ENCODE measurements at places on chromosomes 7 and 10. TPM values are rescaled to one million over a fixed set of nuclear protein-coding genes. Genes with fewer than 3 reads are reported as not detected.

GRCh38 chr7:130939321-130940095, 205.5 kb upstream of the KLF14 start:
- DNase-seq, result no peak
- H3K4me3 ChIP-seq, result peak overlapping the region; percentile 84
- peak overlapping the region; percentile 97 for H3K27ac ChIP-seq
- H3K36me3 ChIP-seq, result peaks cover 5% of the 10 kb centered on the region

DNA sequence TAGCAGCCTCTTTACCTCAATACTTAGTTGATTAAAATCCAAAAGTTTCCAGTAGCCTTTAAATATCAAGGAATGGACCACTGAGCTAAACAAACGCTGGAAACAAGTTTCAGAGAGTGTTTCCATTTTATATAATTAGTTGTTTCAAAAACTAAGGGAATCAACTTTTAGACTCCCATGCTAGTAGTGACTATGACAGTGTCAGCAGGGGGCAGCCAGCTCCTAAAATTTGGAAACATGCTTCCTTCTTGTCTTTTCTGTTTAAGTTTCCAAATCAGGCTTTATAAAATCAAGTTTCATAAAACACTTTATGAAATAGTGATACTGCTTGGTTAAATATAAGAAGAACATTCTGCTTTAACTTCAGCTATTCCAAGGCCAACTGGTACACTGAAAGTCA, 138.2 kb upstream of the TMEM229A start:
- H3K27ac ChIP-seq, result no peak overlapping the region
- H3K4me3 ChIP-seq, result no peak overlapping the region
- H3K4me1 ChIP-seq, result no peaks in the 10 kb centered on the region
- H3K27me3 ChIP-seq, result no peaks in the 10 kb centered on the region

- peaks cover 8% of the 10 kb centered on the region for H3K36me3 ChIP-seq
- DNase-seq, result peak; percentile 0
- peaks cover 10% of the 10 kb centered on the region for H3K4me1 ChIP-seq
- no peaks in the 10 kb centered on the region for H3K27me3 ChIP-seq
These were observed 1.0 kb upstream of the ZNF800 start for GRCh38 chr7:127393368-127394058.

GRCh38 chr10:42933448-42934340, 143.2 kb upstream of the RET start:
- no peak overlapping the region for H3K27ac ChIP-seq
- H3K36me3 ChIP-seq, result no peaks in the 10 kb centered on the region
- peaks cover 4% of the 10 kb centered on the region for H3K27me3 ChIP-seq
- DNase-seq, result no peak
- no peaks in the 10 kb centered on the region for H3K4me1 ChIP-seq
- H3K4me3 ChIP-seq, result no peak overlapping the region

GRCh38 chr7:87013840-87014190, 45.6 kb downstream of the ELAPOR2 start:
- no peaks in the 10 kb centered on the region for H3K36me3 ChIP-seq
- H3K4me3 ChIP-seq, result no peak overlapping the region
- DNase-seq, result no peak
- no peaks in the 10 kb centered on the region for H3K27me3 ChIP-seq

The NPC1L1 gene
- total RNA-seq, result 0.07 TPM

GRCh38 chr7:2701832-2702593, 14.0 kb downstream of the AMZ1 start:
- peaks cover 5% of the 10 kb centered on the region for H3K27me3 ChIP-seq
- no peak for DNase-seq
- no peaks in the 10 kb centered on the region for H3K4me1 ChIP-seq
- H3K4me3 ChIP-seq, result no peak overlapping the region
- no peak overlapping the region for H3K27ac ChIP-seq
- H3K36me3 ChIP-seq, result no peaks in the 10 kb centered on the region

DNA sequence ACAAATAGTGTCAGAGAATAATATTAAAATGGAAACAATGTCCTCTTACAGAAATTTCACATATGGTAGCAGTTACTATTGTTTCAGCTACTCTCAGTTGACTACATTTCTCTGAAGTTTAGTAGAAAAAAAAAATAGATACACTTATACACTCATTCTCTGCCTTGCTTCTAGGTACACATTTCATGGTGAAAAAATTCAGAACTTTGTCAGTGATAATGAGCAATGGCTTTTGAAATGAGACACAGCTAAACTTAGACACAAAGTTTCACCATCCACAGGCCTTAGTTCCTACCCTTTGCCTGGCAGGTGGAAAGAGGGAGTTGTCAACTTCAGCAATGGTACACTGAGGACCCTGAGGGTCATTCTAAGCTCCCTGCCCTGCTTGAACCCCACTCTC, 69.2 kb downstream of the CPVL start:
- H3K27me3 ChIP-seq, result no peaks in the 10 kb centered on the region
- peak overlapping the region; percentile 57 for H3K27ac ChIP-seq
- peaks cover 6% of the 10 kb centered on the region for H3K4me1 ChIP-seq
- no peaks in the 10 kb centered on the region for H3K36me3 ChIP-seq
- H3K4me3 ChIP-seq, result no peak overlapping the region

DNA sequence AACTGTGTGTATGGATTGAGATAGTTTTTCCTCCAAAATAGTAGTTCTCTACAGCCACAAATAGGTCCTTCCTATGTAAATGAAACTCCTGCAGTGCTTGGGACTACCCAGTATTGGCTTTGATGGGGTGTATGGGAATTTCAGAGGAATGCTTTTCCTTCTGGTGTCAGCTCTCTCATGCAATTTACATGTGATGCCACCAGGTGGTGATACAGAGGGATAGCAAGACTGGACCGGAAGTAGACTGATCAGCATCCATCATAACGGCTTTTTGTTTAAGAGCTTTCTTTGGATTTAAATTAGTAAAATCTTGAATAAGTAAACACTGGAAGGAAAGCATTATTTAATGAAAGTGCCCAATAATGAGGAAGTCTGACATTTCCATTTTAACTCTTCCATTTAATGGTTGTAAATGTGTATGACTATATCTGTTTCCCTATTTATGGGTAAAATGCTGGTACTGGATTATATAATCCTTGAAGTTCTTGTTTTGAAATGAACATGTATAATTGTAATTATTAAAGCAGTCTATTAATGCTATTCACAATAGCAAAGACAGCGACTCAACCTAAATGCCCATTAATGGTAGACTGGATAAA, 22.7 kb downstream of the DYNC1I1 start:
- H3K36me3 ChIP-seq, result no peaks in the 10 kb centered on the region
- H3K4me3 ChIP-seq, result no peak overlapping the region
- H3K4me1 ChIP-seq, result no peaks in the 10 kb centered on the region
- no peak overlapping the region for H3K27ac ChIP-seq

DNA sequence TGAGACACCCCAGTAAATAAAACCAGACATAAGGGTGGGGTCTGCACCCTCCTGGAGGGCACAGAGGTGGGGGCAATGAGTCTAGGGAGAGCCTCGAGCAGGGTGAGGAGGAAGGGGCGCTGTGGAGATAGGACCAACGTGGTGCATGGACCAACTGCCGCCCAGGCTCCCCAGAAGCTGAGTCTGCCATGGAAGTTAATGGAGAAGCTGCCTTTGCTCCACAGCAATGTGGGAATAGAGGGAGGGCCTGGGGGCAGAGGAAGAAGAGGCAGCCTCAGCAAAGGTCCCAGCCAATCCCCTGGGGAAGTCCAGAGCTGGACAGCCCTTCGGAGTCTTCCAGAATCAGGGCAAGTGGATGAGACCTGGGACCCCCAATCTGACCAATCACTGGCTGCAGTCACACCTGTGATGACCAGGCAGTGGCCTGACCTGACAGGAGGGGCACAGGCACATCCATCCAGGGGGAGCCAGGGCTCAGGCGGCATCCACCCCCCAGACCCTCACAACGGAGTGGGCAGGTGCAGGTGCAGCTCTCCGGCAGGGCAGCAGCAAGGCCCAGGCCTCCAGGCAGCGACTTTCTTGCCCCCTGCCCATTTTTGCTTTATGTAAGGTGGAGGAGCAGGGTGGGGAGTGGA, 242.2 kb upstream of the PPP2R2D start:
- no peaks in the 10 kb centered on the region for H3K4me1 ChIP-seq
- no peak for DNase-seq
- no peak overlapping the region for H3K27ac ChIP-seq
- no peaks in the 10 kb centered on the region for H3K27me3 ChIP-seq
- no peaks in the 10 kb centered on the region for H3K36me3 ChIP-seq

DNA sequence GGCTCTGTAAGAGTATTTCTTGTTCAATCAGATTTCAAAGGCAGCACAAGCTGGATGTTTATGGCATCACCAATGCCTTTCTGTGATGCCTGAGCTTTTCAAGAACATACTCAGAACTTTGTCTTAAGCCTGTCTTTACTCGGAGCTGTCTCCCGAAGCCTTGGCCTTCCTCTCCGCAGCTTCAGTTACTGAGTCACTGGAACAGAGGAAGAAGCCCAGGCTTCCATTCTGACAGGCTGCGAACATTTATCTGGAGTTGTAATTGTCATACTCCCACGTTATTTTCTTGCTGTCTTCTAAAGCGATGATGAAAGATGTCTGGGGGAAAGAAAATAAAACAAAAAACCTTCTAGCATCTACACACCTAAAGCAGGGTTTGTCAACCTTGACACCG, 43.9 kb downstream of the GRK5 start:
- peak overlapping the region; percentile 95 for H3K27ac ChIP-seq
- H3K27me3 ChIP-seq, result no peaks in the 10 kb centered on the region
- H3K4me3 ChIP-seq, result peak overlapping the region; percentile 13
- peak; percentile 84 for DNase-seq
- peaks cover 68% of the 10 kb centered on the region for H3K4me1 ChIP-seq
- H3K36me3 ChIP-seq, result no peaks in the 10 kb centered on the region

The CTNNA3 gene
- 0.75 TPM for total RNA-seq

The TFEC gene
- 1.8 TPM for total RNA-seq

The TLX1 gene
- not detected for total RNA-seq

GRCh38 chr10:63128443-63128842, 4.7 kb upstream of the NRBF2 start:
- no peaks in the 10 kb centered on the region for H3K27me3 ChIP-seq
- H3K4me1 ChIP-seq, result no peaks in the 10 kb centered on the region
- H3K4me3 ChIP-seq, result no peak overlapping the region
- peak; percentile 38 for DNase-seq
- no peak overlapping the region for H3K27ac ChIP-seq
- H3K36me3 ChIP-seq, result no peaks in the 10 kb centered on the region

- H3K36me3 ChIP-seq, result no peaks in the 10 kb centered on the region
- no peaks in the 10 kb centered on the region for H3K27me3 ChIP-seq
- H3K4me3 ChIP-seq, result no peak overlapping the region
- no peak overlapping the region for H3K27ac ChIP-seq
- no peak for DNase-seq
These were observed 94.8 kb upstream of the KCNMA1 start for GRCh38 chr10:77732213-77733003.

DNA sequence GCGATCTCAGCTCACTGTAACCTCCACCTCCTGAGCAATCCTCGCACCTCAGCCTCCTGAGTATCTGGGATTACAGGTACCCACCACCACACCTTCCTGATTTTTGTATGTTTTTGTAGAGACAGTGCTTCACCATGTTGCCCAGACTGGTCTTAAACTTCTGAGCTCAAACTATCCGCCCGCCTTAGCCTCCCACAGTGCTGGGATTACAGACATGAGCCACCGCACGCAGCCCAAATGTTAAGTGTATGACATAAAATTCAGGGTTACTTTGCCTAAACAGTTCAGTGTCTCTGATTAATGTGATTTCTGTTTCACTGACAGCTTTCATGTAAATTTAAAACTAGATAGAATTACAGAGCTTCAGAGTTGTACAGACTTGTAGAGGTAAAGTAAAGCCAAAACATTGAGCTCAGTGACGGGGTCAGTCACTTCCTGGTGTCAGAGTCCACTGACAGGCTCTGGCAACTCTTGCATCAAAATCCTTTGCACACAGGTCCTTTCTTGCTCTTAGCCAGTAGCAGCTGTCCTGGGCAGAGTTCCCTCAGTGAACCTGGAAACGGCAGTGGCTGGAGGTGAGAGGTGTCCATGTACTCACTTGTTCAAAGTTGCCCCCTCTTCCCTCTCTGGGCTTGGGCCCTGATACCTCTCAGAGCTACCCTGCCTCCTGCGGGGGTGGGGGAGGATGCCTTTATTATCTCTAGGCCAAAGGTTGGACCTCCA, 33.7 kb downstream of the MGMT start:
- no peak overlapping the region for H3K4me3 ChIP-seq
- no peak overlapping the region for H3K27ac ChIP-seq
- no peaks in the 10 kb centered on the region for H3K27me3 ChIP-seq
- DNase-seq, result no peak
- H3K36me3 ChIP-seq, result no peaks in the 10 kb centered on the region

GRCh38 chr7:47278043-47278442, 303.9 kb downstream of the TNS3 start:
- H3K27me3 ChIP-seq, result no peaks in the 10 kb centered on the region
- peaks cover 32% of the 10 kb centered on the region for H3K36me3 ChIP-seq
- no peak for DNase-seq
- no peak overlapping the region for H3K4me3 ChIP-seq
- H3K27ac ChIP-seq, result no peak overlapping the region
- H3K4me1 ChIP-seq, result no peaks in the 10 kb centered on the region

GRCh38 chr7:146902266-146902665, 785.7 kb downstream of the CNTNAP2 start:
- H3K4me3 ChIP-seq, result no peak overlapping the region
- no peaks in the 10 kb centered on the region for H3K4me1 ChIP-seq
- no peaks in the 10 kb centered on the region for H3K36me3 ChIP-seq

- H3K4me1 ChIP-seq, result no peaks in the 10 kb centered on the region
- H3K36me3 ChIP-seq, result no peaks in the 10 kb centered on the region
- no peak overlapping the region for H3K27ac ChIP-seq
- no peak overlapping the region for H3K4me3 ChIP-seq
- peaks cover 15% of the 10 kb centered on the region for H3K27me3 ChIP-seq
These were observed 138.6 kb downstream of the CHN2 start for GRCh38 chr7:29332875-29333855.

The CUZD1 gene
- 0.17 TPM for total RNA-seq

GRCh38 chr7:128939861-128940410, 2.2 kb downstream of the IRF5 start:
- no peaks in the 10 kb centered on the region for H3K4me1 ChIP-seq
- DNase-seq, result no peak
- H3K27me3 ChIP-seq, result peaks cover 39% of the 10 kb centered on the region
- no peak overlapping the region for H3K4me3 ChIP-seq

The CADPS2 gene
- 6.4 TPM for total RNA-seq

The LRRC18 gene
- total RNA-seq, result not detected

DNA sequence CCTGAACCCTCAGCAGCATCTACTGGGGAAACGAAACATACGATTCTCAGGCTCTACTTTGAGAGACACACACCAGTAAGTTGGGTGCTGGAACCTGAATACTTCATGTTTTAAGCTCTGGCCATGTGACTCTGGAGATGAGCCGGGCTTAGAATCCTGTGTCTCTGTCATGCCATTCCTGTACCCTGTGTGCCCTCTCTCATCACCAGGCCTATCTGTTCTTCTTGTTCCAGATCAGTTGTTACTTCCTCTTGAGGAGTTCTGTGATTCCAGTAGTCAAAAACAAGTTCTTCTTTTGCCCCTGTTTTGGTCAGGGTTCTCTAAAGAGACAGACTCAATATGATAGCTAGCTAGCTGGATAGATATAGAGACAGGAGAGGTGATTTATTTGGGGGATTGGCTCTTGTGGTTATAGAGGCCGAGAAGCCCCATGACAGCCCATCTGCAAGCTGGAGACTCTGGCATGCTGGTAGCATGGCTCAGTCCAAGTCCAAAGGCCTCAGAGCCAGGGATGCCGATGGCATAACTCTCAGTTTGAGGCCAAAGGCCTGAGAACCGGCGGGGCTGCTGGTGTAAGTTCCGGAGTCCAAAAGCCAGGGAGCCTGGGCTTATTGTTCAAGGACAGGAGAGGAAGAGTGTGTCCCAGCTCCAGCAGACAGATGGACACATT, 54.3 kb downstream of the CHN2 start:
- no peaks in the 10 kb centered on the region for H3K4me1 ChIP-seq
- no peak overlapping the region for H3K27ac ChIP-seq
- H3K4me3 ChIP-seq, result no peak overlapping the region
- peaks cover 4% of the 10 kb centered on the region for H3K27me3 ChIP-seq
